Activated T-cell treated with anti-CD3 and anti-CD28 coated beads for 4 hours (primary cell): ENCODE measurements at places on chromosomes 16 and 17.

DNA sequence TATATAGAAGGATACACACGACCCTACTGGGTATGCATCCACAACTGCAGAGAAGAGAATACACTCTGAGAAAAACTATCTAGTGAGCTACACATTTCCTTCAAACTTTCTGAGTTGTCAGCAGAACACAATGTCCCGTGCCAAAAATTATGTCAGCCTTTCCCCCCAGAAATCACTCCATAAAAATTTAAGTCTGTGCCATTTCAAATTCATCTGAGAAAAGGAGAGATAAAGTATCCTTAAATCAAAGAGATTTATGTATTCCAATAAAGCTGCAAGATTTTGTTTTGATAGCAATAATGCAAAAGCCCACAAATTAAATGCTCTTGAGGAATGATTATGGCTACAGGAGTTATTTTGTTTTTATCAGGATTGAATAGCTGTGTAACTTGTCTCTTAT is 760.1 kb downstream of the CDH11 start:
- DNase-seq = no peak

- no peak for DNase-seq
Measured at GRCh38 chr16:11651796-11652195, 16.5 kb upstream of the SNN start.

DNA sequence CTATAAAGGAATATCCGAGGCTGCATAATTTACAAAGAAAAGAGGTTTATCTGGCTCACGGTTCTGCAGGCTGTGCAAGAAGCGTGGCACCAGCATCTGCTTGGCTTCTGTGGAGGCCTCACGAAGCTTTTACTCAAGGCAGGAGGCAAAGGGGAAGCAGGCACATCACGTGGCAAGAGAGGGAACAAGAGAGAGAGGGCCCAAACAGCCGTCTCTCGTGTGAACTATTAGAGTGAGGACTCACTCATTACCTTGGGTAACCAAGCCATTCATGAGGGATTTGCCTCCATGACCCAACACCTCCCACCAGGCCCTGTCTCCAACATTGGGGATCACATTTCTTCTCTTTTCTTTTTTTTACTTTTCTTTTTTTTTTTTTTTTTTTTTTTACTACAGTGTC is 7.5 kb upstream of the ALKBH5 start:
- DNase-seq = no peak

DNA sequence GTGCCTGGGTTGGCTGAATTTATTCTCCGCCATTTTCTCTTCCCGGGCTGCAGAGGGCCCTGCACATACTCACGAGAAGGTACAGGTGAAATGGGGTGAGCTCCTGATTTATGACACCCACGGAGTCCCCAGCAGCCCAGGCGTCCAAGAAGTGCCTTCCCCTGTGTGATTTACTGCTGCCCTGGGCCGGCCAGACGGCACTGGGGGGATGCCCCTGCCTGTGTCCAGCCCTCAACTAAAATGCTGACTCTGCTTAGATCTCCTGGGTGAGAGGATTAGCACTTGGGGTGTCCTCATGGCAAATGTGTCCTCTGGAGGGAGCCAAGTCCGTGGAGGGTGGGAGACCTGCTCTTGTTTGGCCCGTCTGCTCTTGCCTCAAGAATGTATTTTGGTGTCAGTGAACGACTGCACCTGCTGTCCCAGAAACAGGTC is 132.4 kb downstream of the MAF start:
- no peak for DNase-seq

DNA sequence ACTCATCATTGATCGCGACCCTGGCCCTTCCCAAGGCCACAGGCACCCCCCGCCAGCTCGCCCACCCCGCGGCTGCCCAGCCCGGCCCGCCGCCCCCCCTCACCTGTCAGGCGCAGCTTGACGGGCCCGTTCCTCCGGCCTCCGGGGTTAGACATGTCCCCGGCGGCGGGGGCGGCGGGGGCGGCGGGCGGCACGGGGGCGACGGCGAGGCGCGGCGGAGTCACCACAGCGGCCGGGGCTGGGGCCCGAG is 456 bp downstream of the SMURF2 start:
- peak; percentile 32 for DNase-seq
